ENCODE measurements at places on chromosomes 4 and X.

- DNase-seq, result no peak
Measured at GRCh38 chrX:132843363-132843762, 115.1 kb downstream of the HS6ST2 start.

DNA sequence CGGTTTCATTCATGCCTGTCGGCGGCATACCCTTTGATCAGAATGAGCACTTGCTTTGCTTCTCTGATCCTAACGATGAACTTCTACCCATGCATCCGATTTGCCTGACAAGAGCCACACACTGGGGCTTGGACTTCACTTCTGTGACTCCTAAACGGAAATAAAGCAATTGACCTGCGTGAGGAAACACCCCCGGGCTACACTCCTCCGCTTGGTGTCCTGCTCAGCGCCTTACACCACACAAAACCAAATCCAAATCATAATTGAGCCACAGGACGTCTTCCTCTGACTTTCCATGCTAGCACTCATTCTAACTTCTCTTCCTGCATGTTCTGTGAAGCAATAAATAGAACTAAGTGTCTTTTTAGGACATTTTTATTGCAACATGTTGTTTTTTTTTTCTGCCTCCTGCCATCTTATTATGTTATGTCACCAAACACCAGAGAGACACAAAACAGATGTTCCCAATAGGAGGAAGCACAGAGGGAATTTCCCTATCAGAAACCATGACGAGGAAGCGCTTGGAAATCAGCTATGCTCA lies 110.8 kb upstream of the FAM9B start:
- DNase-seq, result no peak

GRCh38 chr4:7798178-7798995 lies 141.3 kb downstream of the AFAP1 start:
- DNase-seq, result no peak

GRCh38 chr4:87882321-87882720 lies 49.6 kb downstream of the MEPE start:
- no peak for DNase-seq

DNA sequence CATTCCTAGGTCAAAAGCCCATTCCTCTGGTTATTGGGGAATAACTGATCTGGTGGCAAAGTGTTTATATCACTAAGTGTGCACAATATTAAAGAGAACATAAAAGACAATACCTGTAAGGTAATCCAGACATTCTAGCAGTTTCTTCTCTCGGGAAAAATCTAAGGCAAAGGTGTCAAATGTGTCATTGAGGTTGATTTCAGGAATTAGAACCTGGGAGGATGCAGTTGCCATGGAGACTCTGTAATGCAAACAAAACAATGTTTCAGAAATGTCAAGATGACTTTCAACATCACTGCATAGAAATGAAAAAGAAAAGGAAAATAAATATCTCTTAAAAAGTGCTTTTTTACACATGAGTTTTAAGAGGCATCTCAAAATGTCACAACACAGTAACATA lies 145.9 kb downstream of the MID1 start:
- no peak for DNase-seq

DNA sequence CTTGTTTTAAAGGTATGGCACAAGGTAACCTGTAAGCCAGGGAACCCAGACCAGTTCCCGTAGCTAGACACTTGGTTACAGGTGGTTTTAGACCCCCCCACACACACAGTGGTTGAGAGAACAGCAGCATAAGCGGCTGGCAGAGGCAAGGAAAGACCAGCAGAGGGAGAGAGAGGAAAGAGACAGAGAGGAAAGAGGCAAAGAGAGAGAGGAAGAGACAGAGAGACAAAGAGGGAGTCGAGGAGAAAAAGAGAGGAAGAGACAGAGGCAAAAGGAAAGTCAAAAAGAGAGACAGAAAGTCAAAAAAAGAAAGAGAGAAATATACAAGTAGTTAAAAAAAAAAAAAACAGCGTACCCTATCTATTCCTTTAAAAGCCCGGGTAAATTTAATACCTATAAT lies 19.5 kb upstream of the PCSK1N start:
- DNase-seq, result no peak

GRCh38 chr4:143512978-143513313 lies 556 bp upstream of the SMARCA5 start:
- DNase-seq, result no peak
